ENCODE measurements at places on chromosomes 7 and 10. TPM values are rescaled to one million over a fixed set of nuclear protein-coding genes. Genes with fewer than 3 reads are reported as not detected.

Gene SLC26A5
- total RNA-seq: not detected

Gene YKT6
- total RNA-seq: 53.5 TPM

Gene TLX1
- not detected for total RNA-seq

Gene PTN
- not detected for total RNA-seq

Gene TEX47
- not detected for total RNA-seq

Gene MKX
- total RNA-seq: 0.38 TPM

DNA sequence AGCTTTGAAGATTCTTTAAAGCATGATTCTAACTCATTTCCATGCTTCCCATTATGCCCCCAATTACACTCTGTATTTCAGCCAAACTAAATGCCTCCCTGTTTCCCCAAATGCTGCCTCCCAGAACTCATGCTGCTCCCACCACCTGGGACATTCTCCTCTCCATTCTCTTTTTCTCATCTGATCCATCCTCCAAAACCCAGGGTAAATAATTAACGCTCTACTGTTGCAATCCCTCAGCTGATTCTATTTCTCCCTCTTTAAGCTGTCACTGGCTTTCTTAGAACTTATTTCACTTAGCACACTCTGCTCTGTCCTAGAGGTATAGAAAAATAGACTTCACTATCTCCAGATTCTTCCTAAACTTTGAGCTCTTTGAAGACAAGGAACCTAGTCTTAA lies 104.7 kb downstream of the ICA1 start:
- no peaks in the 10 kb centered on the region for H3K36me3 ChIP-seq
- no peak for DNase-seq
- no peaks in the 10 kb centered on the region for H3K27me3 ChIP-seq
- H3K4me3 ChIP-seq: no peak overlapping the region
- no peaks in the 10 kb centered on the region for H3K4me1 ChIP-seq
- H3K27ac ChIP-seq: no peak overlapping the region

DNA sequence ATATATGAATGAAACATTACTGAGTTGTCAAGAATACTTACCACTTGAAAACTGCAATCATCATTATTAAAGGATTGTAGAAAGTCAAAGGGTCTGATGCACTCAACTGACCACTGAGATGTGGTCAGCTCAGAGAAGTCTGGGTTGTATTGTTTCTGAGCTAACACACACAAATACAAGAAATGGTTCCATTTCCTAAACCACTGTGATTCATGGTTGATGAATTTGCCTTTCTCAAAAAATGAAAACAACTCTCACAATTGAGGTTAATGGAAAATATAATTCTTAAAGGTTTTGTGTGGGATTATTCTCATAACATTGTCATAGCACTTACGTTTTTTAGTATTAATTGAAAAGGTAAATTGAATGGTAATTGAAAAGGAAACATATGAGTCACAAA lies 45.6 kb upstream of the TAS2R16 start:
- H3K27me3 ChIP-seq: no peaks in the 10 kb centered on the region
- H3K27ac ChIP-seq: no peak overlapping the region
- H3K36me3 ChIP-seq: no peaks in the 10 kb centered on the region
- H3K4me3 ChIP-seq: no peak overlapping the region
- no peak for DNase-seq
